ENCODE measurements at places on chromosomes 12 and 14.

- DNase-seq: no peak
Observed at GRCh38 chr14:46384611-46385010, 267.0 kb downstream of the RPL10L start.

DNA sequence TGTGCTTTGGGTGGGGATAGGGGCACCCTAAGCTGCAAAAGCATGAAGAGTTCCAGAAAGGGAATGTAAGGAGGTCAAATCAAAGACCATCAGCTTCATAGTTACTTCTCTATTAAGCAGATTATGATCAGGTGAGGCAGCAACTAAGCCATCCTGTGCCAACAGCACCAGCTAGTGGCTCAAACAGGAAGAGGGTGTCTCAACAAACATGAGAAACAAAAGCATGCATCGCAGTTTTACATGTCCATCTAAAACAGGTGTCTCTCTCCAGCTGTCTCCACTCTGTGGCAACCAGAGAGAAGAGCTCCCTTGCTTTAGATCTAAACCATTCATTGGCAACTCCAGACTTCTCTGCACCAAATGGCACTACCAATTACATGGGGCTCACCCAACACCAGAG is 52.9 kb downstream of the ACTN1 start:
- no peak for DNase-seq

DNA sequence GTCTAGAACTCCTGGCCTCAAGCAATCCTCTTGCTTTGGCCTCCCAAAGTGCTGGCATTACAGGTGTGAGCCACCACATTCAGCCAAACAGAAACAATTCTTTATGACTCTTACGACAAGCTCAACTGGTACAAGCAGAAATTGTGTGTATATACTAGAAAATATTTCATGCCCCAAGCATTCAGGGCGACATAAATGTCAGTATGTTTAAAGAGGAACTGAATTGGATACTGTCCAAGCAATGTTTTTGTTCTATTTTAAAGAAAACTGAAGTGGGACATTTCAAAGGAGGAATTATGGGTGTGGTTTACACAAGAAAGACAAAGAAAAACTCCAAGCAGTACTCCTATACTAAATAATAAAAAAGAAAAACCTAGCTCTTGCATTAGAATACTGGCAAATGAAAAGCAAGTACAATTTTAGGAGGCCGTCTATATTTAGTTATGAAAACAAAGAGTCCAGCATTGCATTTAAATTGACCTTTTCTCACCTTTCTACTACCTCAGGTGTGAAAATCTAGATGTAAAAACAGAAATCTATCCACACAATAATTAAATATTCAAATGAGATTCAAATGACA is 48.9 kb downstream of the PPP1R12A start:
- DNase-seq: peak; percentile 70

DNA sequence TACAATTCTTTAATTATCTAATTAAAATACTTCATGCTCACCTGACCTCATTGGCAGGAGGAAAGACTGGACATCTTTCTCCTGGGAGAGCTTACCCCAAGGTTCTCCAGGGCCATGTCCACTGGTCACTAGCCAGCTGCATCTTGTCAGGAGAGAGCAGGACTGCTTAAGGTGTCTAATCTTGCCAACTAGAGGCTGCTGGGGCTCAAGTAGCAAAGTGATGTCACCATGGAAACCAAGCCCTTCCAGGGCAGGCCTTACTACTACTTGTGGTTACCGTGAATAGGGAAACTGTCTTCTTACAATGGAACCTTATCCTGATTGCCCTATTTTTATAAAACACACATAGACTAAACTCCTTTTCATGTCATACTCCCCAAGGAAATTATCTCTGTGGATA is 376.4 kb downstream of the SNAPC1 start:
- DNase-seq: no peak

- no peak for DNase-seq
Observed at GRCh38 chr14:92225731-92226130, 97.2 kb upstream of the SLC24A4 start.

DNA sequence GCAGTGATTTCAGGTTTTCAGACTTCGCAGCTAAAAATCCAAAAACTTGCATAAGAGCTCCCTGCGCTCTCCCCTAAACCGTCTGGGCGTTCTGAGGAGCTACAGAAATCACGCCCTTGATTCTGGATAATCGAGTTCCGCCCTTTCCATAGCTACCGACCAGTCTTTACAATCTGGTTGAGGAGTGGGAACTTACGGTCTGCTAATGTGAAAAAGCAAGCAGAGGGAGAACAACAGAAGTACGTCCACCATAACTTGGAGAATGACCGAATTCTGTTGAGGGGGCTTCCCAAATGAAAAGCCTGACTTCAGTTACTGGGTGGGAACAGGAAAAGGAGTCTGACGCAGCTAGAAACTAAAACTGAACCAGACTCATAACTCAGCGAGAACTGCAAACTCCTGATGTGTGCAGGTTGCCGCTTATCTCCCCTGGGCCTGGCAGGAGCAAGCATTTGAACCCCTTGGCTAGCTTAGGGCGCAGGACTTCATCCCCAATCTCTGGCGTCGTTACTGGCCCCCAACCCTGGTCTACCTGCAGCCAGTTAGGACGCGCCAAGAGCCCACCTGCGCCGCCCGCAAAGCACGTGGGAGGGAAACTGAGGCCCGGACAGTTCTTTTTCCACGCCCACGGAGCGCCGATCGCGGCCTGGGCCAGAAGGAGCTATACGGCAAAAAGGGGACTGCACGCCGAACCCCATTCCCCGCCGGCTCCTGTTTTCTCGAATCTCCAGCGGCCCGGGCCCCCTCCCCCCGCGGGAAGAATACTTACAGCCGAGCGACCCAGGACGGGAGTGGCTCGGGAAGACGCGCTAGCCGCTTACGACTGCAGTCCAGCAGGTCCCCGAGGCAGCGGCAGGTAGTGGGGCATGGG is 838 bp downstream of the LRIG3 start:
- DNase-seq: no peak

DNA sequence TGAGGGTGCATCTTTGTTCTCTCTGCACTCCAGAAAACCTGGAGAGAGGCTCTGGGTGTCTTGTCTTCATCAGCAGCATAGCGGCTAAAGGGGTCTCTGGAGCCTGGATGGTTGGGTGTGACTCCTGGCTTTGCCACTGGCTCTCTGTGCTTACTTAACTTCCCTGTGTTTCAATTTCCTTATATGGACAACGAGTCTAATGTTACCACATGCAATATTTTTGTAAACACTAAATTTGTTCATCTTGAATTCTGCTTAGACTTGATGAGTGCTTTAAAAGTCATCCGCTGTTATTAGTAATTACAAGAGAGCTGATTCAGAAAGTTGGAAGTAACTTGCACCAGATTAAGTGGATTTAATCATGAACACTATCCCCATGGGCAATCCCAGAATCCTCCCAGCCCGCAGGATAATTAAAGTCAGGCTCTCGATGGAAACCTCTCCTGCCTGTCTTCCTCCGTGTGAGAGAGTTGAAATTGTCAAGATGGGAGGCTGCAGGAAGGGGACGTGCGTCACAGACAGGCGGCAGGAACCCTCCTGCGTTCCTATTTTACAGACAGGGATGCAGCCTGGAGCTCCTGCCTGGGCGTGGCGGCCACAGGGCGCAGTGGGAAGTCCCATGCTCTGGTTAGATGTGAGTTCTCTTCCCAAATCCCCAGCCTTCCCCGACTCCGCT is 201.2 kb downstream of the TTC8 start:
- no peak for DNase-seq

- DNase-seq: peak; percentile 14
Observed at GRCh38 chr14:99654235-99654985, 9.5 kb downstream of the HHIPL1 start.

GRCh38 chr14:47223656-47224055 is 451.7 kb downstream of the MDGA2 start:
- DNase-seq: no peak

DNA sequence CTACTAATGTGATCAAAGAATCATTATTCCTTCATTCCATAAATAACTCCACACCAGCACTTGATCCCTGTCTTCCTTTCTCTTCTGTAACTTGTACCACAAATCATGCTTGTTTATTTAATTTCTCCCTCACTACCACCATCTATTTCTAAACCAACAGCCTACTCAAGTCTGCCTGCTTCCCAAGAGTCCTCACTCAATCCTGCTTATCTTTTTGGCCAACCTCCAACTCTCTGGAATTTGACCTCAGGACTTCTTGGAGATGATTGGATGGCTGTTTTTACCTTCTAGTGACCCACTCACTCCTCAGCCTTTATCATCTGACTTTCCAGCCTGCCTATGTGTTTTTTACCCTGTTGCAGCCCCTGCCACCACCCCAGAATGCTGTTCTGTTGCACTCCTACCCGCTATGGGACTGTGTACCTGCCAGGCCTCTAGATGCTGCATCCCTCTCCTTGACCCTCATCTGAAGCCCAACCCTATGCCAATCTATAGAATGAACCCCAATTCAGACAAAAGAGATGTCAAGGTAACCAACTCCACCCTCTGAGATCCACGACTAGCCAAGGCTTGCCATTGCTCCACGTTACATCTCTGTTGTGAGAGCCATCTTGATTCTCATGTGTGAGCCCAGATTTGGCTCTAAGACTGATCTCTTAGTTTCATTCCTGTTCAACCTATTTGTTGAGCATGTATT is 150.2 kb upstream of the PLEKHG7 start:
- DNase-seq: no peak

GRCh38 chr12:118397708-118398440 is 21.5 kb downstream of the SUDS3 start:
- DNase-seq: no peak

Data from MV-4-11 (cell line).